ENCODE measurements at places on chromosomes 7 and 10.

DNA sequence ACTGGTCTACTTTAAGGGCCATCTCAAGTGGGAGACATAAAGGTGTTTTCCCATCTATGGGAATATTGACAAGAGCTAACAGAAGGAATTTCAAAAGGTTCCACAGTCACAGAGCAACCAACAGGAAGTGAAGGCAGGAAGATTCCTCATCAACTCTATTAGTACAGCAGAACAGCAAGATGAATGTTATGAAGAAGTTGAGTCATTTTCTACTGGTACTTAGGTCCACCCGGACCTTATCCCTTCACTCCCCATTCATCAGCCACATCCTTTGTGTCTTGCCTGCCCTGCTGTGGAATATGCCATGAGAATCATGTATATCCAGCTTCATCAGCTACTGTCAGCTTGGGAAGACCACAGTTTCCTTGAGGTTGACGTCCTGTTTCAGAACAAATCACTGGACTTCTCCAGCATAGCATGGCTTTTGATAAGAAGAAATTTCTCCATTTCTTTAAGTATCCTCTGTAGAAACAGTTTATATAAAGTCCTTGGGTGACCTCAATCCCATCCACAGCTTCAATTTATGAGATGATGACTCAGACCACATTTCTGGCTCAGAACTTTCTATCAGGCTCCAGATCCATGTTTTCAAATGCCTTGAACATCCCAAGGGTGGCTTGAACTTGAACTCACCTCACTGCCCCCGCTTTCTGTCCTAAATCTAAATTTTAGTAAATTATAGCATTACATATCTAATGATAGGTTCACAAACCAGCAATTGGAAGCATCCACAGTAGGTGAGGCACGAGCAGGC lies 84.9 kb upstream of the AGK start:
- DNase-seq, result no peak

GRCh38 chr10:121696854-121697253 lies 98.6 kb upstream of the FGFR2 start:
- no peak for DNase-seq

DNA sequence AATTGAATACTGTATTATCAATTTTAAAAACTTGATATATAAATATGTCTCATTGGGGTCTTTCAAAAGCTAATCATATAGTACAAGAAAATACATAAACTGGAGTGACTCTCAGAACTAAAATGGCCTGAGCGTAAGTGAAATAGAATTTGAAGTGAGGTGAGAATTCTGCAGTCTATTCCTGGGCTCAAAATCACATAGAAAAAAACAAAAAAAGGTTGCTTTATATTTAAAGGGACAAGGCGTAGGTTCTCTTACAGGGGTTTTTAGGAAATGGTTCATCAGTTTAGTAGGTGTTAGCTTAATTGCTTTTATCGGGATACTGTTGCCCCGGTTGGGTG lies 36.7 kb upstream of the PRSS1 start:
- no peak for DNase-seq

GRCh38 chr7:47307311-47307710 lies 274.6 kb downstream of the TNS3 start:
- DNase-seq, result no peak

GRCh38 chr10:66167816-66168215 lies 758.0 kb upstream of the LRRTM3 start:
- no peak for DNase-seq

- DNase-seq, result peak; percentile 9
Measured at GRCh38 chr10:11285171-11285570, 267.5 kb downstream of the CELF2 start.

DNA sequence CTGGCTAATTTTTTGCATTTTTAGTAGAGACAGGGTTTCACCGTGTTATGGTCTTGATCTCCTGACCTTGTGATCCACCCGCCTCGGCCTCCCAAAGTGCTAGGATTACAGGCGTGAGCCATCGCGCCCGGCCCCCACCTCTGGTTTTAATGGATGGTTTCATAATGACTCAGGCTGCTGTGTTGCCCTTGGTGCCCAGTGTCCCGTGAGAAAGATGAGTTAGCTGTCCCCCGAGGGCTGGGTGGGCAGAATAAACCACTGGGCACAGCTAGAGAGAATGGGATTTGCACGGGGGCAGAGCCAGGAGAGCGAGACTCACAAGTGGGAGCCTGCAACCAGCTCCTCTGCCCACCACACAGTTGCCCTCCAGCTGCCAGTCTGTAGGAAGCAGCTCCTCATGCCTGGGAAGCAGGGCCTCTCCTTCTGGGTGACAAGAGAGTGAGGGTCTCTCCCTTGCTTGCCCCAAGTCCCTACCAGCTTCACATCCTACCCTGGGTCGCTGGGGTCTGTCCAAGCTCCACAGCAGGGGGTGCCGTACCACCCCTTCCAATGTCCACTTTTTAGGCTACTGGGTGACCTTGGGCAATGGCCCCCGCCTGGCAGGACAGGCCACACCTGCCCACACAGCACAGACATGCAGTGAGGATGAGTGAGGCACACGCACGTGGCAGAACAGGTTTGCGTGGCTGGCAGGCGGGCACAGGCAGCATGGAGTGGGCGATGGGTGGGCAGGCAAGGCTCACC lies 16.1 kb upstream of the NDST2 start:
- no peak for DNase-seq
